Umbilical cord (tissue), 2 donors: ENCODE measurements at places on chromosomes 16 and 17.

DNA sequence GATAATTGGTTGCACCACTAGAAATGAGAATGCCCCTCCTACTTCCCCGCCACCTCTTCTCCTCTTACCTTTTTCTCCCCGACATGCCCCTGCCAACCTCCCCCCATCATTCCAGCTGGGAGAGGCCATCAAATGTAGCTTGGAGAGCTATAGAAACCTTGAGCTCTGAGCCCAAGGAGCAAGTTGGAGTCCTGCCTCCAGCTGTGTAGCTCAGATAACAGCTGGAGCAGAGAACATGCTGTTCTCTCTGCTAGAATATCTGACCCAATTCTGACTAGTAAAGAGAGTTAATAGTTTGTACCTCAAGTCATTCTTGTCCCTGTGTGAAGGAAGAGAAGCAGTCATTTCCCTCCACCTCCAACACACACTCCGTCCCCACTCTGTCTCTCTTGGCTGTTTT is 490.3 kb downstream of the MAF start:
- no peak for DNase-seq

DNA sequence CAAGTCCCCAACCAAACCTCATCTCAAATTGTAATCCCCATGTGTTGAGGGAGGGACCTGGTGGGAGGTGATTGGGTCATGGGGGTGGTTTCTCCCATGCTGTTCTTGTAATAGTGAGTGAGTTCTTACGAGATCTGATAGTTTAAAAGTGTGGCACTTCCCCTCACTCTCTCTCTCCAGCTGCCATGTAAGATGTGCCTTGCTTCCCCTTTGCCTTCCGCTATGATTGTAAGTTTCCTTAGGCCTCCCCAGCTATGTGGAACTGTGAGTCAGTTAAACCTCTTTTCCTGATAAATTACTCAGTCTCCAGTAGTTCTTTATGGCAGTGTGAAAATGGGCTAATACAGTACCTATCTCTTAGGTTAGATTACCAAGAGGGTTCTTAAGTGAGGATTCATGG is 5.8 kb downstream of the PMFBP1 start:
- no peak for DNase-seq

GRCh38 chr16:67881621-67882161 is 3.0 kb upstream of the NRN1L start:
- DNase-seq = no peak

- peak; percentile 1 for DNase-seq
Measured at GRCh38 chr17:7853691-7854038, 1.2 kb upstream of the TMEM88 start.

GRCh38 chr17:77892469-77893143 is 65.9 kb upstream of the TNRC6C start:
- DNase-seq = no peak

DNA sequence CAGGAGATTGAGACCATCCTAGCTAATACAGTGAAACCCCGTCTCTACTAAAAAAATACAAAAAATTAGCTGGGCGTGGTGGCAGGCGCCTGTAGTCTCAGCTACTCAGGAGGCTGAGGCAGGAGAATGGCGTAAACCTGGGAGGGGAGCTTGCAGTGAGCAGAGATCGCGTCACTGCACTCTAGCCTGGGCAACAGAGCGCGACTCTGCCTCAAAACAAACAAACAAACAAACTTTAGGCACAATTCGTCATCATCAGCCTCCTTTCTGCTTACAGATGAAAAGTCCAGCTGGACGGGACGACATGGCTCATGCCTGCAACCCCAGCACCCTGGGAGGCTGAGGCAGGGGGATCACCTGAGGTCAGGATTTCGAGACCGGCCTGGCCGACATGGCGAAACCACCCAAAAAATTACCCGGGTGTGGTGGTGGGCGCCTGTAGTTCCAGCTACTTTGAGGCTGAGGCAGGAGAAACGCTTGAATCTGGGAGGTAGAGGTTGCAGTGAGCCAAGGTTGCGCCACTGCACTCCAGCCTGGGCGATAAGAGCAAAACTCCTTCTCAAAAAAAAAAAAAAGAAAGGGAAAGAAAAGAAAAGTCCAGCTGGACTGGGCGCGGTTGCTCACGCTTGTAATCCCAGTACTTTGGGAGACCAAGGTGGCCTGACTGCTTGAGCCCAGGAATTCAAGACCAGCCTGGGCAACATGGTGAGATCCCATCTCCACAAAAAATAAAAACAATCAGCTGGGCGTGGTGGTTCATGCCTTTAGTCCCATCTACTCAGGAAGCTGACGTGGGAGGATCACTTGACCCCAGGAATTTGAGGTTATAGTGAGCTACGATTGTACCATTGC is 1.5 kb upstream of the SPIRE2 start:
- DNase-seq = no peak

GRCh38 chr16:5670198-5670597 is 572.6 kb upstream of the EEF2KMT start:
- DNase-seq = no peak

DNA sequence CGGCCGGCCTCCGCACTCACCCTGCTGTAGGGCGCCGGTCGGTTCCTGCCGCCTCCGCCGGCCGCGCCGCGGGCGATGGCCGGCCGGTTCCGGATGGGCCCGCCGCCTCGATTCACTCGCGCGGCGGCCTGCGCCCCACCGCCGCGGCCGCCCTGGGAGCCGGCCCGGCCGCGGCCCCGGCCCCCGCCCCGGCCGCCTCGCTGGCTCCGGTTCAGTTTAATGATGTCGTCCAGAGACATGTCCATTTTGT is 158 bp downstream of the ALYREF start:
- DNase-seq = no peak
